Esophagus squamous epithelium (tissue), 5 donors: ENCODE measurements at places on chromosomes 2 and 18. TPM values are rescaled to one million over a fixed set of nuclear protein-coding genes. Genes with fewer than 3 reads are reported as not detected.

GRCh38 chr2:286774-287392, 1.0 kb downstream of the ALKAL2 start:
- no peak overlapping the region for H3K27ac ChIP-seq
- no peak overlapping the region for H3K4me3 ChIP-seq
- H3K36me3 ChIP-seq: no peaks in the 10 kb centered on the region
- no peak for DNase-seq

GRCh38 chr18:34863702-34864101, 153.6 kb downstream of the DTNA start:
- DNase-seq: no peak
- no peaks in the 10 kb centered on the region for H3K4me1 ChIP-seq
- H3K27ac ChIP-seq: no peak overlapping the region
- no peaks in the 10 kb centered on the region for H3K27me3 ChIP-seq

DNA sequence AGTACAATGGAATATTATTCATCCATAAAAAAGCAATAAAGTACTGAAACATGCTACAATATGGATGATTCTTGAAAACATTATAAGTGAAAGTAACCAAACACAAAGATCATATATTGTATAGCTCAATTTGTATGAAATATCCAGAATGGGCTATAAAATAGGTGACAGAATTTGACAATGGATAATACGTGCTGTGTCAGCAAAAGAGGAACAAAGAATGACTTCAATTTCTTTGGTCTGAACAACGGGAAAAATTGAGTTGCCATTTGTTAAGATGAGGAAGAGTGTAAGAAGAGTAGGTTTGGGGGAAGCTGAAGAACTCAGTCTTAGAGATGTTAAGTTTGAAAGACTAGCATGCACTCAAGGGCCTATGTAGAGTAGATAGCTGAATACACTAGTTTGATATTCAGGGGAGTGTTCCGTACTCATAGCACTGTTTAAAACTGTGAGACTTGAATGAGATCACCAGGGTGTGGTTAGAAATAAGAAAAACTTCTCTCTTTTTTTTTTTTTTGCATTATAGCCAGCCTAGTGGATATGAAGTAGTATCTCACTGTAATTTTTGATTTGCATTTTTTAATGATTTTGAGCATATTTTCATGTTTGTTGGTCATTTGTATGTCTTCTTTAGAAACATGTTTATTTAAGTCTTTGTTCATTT, 213.6 kb downstream of the NR4A2 start:
- H3K4me1 ChIP-seq: peaks cover 2% of the 10 kb centered on the region
- H3K36me3 ChIP-seq: no peaks in the 10 kb centered on the region
- no peak for DNase-seq
- no peaks in the 10 kb centered on the region for H3K27me3 ChIP-seq
- no peak overlapping the region for H3K4me3 ChIP-seq

TFCP2L1 gene
- 18.1 TPM for total RNA-seq

DNA sequence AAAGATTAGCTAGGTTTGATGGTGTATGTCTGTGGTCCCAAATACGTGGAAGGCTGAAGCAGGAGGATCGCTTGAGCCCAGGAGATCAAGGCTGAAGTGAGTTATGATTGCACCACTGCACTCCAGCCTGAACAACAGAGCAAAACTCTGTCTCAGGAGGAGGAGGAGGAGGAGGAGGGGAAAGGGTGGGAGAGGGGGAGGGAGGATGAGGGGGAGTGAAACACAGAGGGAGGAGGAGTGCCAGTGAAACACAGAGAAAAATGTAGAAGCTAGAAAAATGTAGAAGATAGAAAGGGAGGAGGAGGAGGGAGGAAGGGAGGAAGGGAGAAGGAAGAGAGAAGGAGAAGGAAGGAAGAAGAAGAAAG, 387.5 kb downstream of the MTX2 start:
- no peaks in the 10 kb centered on the region for H3K4me1 ChIP-seq
- H3K27me3 ChIP-seq: no peaks in the 10 kb centered on the region
- no peak overlapping the region for H3K4me3 ChIP-seq
- H3K36me3 ChIP-seq: no peaks in the 10 kb centered on the region

GRCh38 chr2:121387591-121388325, 102.8 kb upstream of the TFCP2L1 start:
- no peaks in the 10 kb centered on the region for H3K27me3 ChIP-seq
- DNase-seq: no peak
- H3K4me1 ChIP-seq: no peaks in the 10 kb centered on the region
- no peak overlapping the region for H3K27ac ChIP-seq
- no peak overlapping the region for H3K4me3 ChIP-seq
- H3K36me3 ChIP-seq: peaks cover 21% of the 10 kb centered on the region

LYPD6 gene
- total RNA-seq: 0.57 TPM

- H3K4me3 ChIP-seq: no peak overlapping the region
- H3K27me3 ChIP-seq: no peaks in the 10 kb centered on the region
- H3K36me3 ChIP-seq: no peaks in the 10 kb centered on the region
- H3K27ac ChIP-seq: no peak overlapping the region
- DNase-seq: no peak
Observed at GRCh38 chr2:26067186-26067974, 33.5 kb downstream of the RAB10 start.

DNA sequence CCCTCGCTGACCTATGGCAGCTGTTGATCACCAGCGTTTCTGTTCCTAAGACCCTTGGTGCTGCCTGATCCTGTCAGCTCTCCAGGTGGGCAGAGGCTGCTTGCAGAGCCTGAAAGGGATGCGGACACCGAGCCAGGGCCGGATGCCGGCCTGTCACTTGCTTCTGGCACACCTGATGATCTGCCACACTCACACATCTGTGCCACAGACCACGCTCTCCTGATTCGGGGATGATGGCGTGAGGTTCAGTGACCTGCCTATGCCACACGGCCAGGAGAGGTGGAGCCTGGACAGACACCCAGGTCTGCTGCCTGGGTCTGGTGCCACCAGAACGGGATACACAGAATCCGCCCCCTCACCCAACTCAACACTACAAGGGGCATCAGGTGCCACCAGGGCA, 129.4 kb upstream of the GLI2 start:
- no peak overlapping the region for H3K27ac ChIP-seq
- DNase-seq: no peak
- no peaks in the 10 kb centered on the region for H3K36me3 ChIP-seq
- no peaks in the 10 kb centered on the region for H3K4me1 ChIP-seq

- no peak overlapping the region for H3K4me3 ChIP-seq
- no peaks in the 10 kb centered on the region for H3K36me3 ChIP-seq
- DNase-seq: no peak
- no peaks in the 10 kb centered on the region for H3K4me1 ChIP-seq
Observed at GRCh38 chr18:79056827-79057367, 12.3 kb upstream of the ATP9B start.

DNA sequence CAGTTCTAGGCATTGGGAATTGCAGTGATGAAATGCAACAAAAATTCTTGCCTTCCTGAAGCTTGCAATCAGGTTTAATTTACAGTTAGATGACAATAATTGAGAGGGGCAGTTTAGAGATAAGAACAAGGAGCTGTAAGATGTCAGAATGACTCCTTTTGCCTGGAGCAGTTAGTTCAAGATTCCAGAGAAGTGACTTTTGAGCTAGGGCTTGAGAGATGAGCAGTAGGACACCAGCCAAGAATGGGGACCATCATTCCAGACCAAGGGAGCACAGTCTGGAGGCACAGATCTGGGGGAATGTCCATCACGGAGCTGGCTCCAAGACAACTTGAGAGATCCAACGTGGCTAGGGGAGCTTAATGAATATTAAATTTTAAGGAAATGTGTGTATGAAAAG, 26.8 kb downstream of the CACNB4 start:
- no peak overlapping the region for H3K27ac ChIP-seq
- H3K4me1 ChIP-seq: peaks cover 9% of the 10 kb centered on the region
- H3K36me3 ChIP-seq: no peaks in the 10 kb centered on the region
- H3K27me3 ChIP-seq: no peaks in the 10 kb centered on the region

DNA sequence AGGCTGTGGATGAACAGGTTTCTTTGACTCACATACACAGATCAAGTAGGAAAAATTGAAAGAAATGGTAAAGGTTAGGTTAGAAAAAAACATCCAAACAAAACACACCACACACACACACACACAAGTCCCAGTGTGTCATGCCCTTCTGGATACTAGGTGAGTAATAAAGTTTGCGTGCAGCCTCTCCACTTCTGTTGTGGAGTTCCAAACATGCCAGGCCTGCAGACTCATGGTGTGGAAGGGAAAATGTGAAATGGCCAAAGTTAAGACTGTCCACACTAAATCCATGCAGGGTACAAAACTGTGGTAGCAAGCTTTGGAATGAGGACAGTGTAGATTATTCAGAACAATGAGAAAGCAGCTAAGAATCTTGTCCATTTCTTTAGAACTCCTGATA, 114.6 kb downstream of the IKZF2 start:
- no peaks in the 10 kb centered on the region for H3K27me3 ChIP-seq
- no peaks in the 10 kb centered on the region for H3K36me3 ChIP-seq
- H3K4me1 ChIP-seq: no peaks in the 10 kb centered on the region
- DNase-seq: no peak
- H3K27ac ChIP-seq: no peak overlapping the region

GRCh38 chr2:41914936-41915335, 132.9 kb upstream of the PKDCC start:
- H3K4me3 ChIP-seq: no peak overlapping the region
- H3K27me3 ChIP-seq: no peaks in the 10 kb centered on the region
- H3K4me1 ChIP-seq: no peaks in the 10 kb centered on the region
- no peaks in the 10 kb centered on the region for H3K36me3 ChIP-seq
- H3K27ac ChIP-seq: no peak overlapping the region
- DNase-seq: no peak

SLC9A4 gene
- 0.40 TPM for total RNA-seq

GRCh38 chr2:43609290-43609918, 13.6 kb upstream of the THADA start:
- H3K4me1 ChIP-seq: no peaks in the 10 kb centered on the region
- no peak for DNase-seq
- H3K27ac ChIP-seq: no peak overlapping the region
- no peaks in the 10 kb centered on the region for H3K36me3 ChIP-seq
- no peak overlapping the region for H3K4me3 ChIP-seq

GRCh38 chr2:545711-546650, 131.2 kb downstream of the TMEM18 start:
- no peaks in the 10 kb centered on the region for H3K36me3 ChIP-seq
- H3K27ac ChIP-seq: no peak overlapping the region
- H3K4me3 ChIP-seq: no peak overlapping the region
- no peaks in the 10 kb centered on the region for H3K27me3 ChIP-seq
- no peak for DNase-seq

OTX1 gene
- total RNA-seq: 2.6 TPM

DNA sequence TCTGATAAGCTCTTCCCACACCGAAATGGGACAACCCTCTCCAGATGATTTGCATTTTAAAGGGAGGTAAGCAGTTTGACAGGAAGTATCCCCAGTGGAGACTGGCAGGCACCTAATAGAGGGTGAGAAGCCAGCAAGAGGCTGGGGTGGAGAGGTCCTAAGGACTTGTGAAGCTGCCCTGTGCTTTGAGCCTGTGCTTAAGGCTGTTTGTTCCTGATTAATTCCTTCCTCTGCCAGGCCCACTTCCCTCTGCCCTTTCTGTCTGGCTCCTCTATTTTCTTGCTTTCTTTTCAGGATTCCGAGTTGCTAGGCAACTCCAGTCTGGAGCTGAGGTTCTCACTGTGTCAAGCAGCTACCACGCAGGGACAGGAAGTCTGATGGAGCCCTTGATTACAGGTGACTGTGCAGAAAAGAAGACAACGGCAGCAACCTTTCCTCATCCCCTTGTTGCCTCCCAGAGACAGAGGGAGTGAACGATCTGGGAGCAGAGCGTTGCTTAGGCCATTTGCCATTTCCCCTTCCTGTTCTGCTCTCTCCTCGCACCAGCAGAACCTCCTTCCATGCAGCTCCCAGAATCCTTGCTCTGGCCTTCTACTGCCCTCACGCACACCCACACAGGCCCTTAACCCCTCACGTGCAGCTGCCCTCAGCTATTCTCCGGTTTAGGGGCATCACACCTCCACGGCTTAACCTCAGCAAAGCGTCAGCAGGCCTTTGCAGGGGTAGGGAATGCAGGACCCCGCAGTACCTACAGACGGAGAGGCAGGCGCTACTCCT, 103.6 kb upstream of the CELF4 start:
- H3K36me3 ChIP-seq: no peaks in the 10 kb centered on the region
- no peak for DNase-seq
- no peaks in the 10 kb centered on the region for H3K4me1 ChIP-seq
- H3K27ac ChIP-seq: no peak overlapping the region
- no peaks in the 10 kb centered on the region for H3K27me3 ChIP-seq

DNA sequence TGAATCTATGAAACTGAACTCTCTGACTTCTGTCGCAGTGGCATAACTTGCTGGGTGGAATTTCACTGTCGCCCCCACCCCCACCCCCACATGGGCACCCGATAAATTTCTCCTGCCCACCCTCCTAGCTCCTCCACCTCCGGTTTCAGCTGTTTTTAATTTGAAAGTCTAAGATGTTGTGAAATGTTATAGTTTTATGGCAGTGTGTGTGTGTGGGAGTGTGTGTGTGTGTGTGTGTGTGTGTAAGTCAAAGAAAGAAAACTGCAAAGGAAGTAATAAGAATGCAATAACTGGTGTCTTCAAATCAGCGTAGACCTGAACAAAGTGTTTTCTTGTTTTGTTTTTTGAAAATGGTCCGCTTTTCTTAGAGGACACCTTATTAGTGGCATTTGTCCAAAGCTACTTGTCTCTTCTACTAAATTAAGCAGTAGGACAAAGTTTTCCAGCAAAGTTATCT, 388 bp downstream of the DTNA start:
- H3K27ac ChIP-seq: peak overlapping the region; percentile 69
- H3K4me3 ChIP-seq: peak overlapping the region; percentile 31
- no peaks in the 10 kb centered on the region for H3K36me3 ChIP-seq

GRCh38 chr2:237497009-237497837, 10.2 kb downstream of the MLPH start:
- H3K4me1 ChIP-seq: peaks cover 2% of the 10 kb centered on the region
- no peaks in the 10 kb centered on the region for H3K36me3 ChIP-seq
- H3K27me3 ChIP-seq: no peaks in the 10 kb centered on the region

GRCh38 chr2:22885245-22885644, 499.7 kb upstream of the KLHL29 start:
- H3K36me3 ChIP-seq: no peaks in the 10 kb centered on the region
- no peak for DNase-seq
- H3K4me3 ChIP-seq: no peak overlapping the region
- H3K27ac ChIP-seq: no peak overlapping the region
- no peaks in the 10 kb centered on the region for H3K27me3 ChIP-seq
- H3K4me1 ChIP-seq: no peaks in the 10 kb centered on the region

DNA sequence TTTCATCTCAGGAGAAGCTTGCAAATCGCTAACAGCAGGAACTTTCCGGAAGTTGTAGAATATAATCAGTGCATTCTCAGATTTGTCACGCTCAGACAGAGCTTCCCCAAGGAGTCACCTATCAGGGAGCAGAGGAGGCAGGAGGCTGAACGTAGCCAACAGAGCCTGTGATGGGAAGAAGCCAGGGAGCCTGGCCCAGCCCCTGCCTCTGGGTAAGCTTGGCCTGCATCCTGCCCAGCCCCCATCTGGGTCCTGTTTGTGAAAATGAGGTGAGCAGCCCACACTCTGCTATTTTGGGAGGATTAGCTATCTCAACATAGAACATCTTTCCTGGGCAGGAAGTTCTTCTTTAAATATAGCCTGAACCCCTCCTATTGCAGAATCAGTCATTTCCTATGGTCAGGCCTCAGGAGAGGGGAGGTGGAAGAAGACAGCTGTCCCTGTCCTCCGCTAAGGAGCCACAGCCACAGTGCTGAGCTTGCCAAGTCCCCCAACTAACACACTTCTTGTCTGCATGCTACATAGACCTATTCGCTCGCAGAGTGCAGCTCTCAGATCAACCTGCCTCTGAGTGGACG, 19.2 kb upstream of the PKDCC start:
- no peaks in the 10 kb centered on the region for H3K27me3 ChIP-seq
- no peak overlapping the region for H3K4me3 ChIP-seq
- no peaks in the 10 kb centered on the region for H3K36me3 ChIP-seq
- H3K27ac ChIP-seq: no peak overlapping the region

- H3K36me3 ChIP-seq: no peaks in the 10 kb centered on the region
- DNase-seq: no peak
- no peak overlapping the region for H3K27ac ChIP-seq
- no peaks in the 10 kb centered on the region for H3K27me3 ChIP-seq
Observed at GRCh38 chr18:77042583-77042982, 90.0 kb downstream of the MBP start.
